Thyroid gland (tissue), 4 donors: ENCODE measurements at places on chromosomes 11 and 22. TPM values are rescaled to one million over a fixed set of nuclear protein-coding genes. Genes with fewer than 3 reads are reported as not detected.

The POTEH gene
- total RNA-seq: not detected

The RASSF10 gene
- 0.54 TPM for total RNA-seq

The NOX4 gene
- 2.3 TPM for total RNA-seq

The SLC37A2 gene
- total RNA-seq: 3.3 TPM

The CHKA gene
- 96.7 TPM for total RNA-seq

The TRIM48 gene
- not detected for total RNA-seq

The TLCD5 gene
- 13.6 TPM for total RNA-seq

The GPR83 gene
- total RNA-seq: 4.2 TPM

- peaks cover 7% of the 10 kb centered on the region for H3K36me3 ChIP-seq
- H3K4me3 ChIP-seq: no peak overlapping the region
- DNase-seq: no peak
- no peaks in the 10 kb centered on the region for H3K4me1 ChIP-seq
Measured at GRCh38 chr11:74608431-74608830, 16.0 kb downstream of the POLD3 start.

GRCh38 chr11:124656774-124657630 is 16.5 kb downstream of the SIAE start:
- H3K27ac ChIP-seq: no peak overlapping the region
- H3K36me3 ChIP-seq: peaks cover 4% of the 10 kb centered on the region
- no peak overlapping the region for H3K4me3 ChIP-seq

- H3K27ac ChIP-seq: no peak overlapping the region
- no peaks in the 10 kb centered on the region for H3K4me1 ChIP-seq
- DNase-seq: no peak
- peaks cover 4% of the 10 kb centered on the region for H3K36me3 ChIP-seq
Measured at GRCh38 chr22:35275580-35275979, 18.3 kb downstream of the HMGXB4 start.

GRCh38 chr11:78392854-78393253 is 24.8 kb downstream of the GAB2 start:
- no peaks in the 10 kb centered on the region for H3K36me3 ChIP-seq
- H3K4me1 ChIP-seq: no peaks in the 10 kb centered on the region
- H3K27me3 ChIP-seq: no peaks in the 10 kb centered on the region
- no peak overlapping the region for H3K4me3 ChIP-seq

- H3K4me1 ChIP-seq: no peaks in the 10 kb centered on the region
- H3K36me3 ChIP-seq: no peaks in the 10 kb centered on the region
- no peak overlapping the region for H3K4me3 ChIP-seq
- DNase-seq: no peak
Measured at GRCh38 chr11:10418950-10419310, 36.1 kb upstream of the AMPD3 start.

GRCh38 chr11:859394-860131 is 16.9 kb downstream of the TSPAN4 start:
- H3K36me3 ChIP-seq: peaks cover 3% of the 10 kb centered on the region
- no peaks in the 10 kb centered on the region for H3K27me3 ChIP-seq
- H3K4me3 ChIP-seq: no peak overlapping the region
- peak; percentile 81 for DNase-seq

DNA sequence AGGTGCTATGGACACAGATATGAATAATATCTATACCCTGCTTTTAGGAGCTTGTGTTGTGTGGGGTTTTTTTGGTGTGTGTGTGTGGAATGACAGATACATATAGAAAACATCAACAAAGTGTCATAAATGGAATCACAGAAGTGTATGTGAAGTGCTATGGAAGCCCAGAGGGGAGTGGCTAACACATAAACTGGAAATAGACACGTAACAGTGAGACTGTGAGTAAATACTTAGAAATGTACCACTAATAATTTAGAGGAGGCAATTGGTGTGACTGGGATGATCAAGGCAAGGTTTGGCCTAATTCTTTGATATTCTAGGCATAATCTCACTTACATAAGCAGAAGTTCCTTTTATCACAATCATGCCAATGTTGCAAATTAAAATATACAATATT is 169.3 kb upstream of the TENM4 start:
- no peaks in the 10 kb centered on the region for H3K4me1 ChIP-seq
- H3K27me3 ChIP-seq: no peaks in the 10 kb centered on the region
- DNase-seq: no peak

DNA sequence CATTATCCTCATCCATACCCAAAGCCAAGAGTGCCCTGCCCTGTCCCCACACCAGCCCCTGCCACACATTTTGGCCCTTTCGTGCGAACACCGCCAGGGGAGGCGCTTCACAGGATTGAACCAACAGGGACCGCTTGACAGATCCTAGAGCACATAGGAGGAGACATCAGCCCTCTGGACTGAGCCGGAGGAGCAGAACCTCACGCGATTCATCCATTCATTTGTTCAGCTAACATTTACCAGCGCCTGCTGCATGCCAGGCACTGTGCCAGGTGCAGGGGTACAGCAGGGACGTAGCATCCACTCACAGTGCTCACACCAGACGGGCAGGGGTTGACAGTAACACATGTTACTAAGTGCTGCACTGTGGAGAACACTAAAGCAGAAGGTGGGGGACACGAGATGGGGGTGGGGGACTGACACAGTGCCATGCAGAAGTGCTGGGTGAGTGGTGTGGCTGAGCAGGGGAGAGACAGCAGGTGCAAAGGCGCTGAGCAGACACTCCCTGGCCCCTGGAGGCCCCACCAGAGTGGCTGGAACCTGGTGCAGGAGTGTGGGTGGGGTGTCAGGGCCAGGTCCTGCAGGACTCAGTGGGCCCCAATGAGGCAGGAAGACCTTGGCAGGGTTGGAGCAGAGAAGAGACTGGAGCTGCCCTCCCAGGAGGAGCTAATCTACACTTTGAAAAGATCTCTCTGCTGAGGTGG is 3.4 kb downstream of the GNAZ start:
- H3K36me3 ChIP-seq: no peaks in the 10 kb centered on the region
- H3K4me1 ChIP-seq: peaks cover 13% of the 10 kb centered on the region
- H3K27me3 ChIP-seq: no peaks in the 10 kb centered on the region
- H3K4me3 ChIP-seq: no peak overlapping the region
- H3K27ac ChIP-seq: no peak overlapping the region

DNA sequence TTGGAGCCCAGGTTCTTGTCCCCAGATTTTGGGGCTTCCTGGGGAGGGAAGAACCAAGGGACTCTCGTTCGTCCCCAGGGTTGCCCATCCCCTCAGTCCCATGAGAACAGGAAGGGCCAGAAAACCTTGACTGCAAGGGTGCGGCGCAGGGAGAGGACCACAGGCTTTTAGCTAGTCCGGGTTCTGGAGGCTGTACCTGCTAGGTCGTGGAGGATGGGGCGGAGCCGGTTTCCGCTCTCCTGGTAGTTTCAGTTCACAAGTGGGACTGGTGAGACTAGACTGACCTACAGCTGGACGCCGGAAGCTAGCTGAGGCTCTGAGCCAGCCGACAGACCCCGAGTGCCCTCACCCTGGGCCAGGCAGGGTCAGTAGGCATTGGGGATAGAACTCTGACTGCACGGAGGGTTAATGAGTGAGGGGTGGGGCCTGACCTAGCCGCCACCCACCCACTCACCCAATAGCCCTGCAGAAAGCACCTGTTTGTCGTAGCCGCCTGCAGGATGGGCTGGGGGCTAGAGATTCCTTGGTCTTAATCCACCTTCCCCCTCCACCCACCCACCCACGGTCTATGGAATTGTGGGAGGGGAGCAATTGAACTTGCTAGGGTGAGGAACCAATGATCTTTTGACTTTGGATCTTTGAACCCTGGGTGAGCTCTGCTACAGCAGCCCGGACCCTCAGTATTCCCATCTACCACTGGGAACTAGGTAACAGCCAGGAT is 1.5 kb downstream of the MAFF start:
- no peaks in the 10 kb centered on the region for H3K36me3 ChIP-seq
- peak overlapping the region; percentile 100 for H3K27ac ChIP-seq
- DNase-seq: peak; percentile 87
- H3K4me1 ChIP-seq: peaks cover 25% of the 10 kb centered on the region
- no peaks in the 10 kb centered on the region for H3K27me3 ChIP-seq

GRCh38 chr11:46609386-46609785 is 7.6 kb downstream of the HARBI1 start:
- DNase-seq: no peak
- no peaks in the 10 kb centered on the region for H3K27me3 ChIP-seq
- no peak overlapping the region for H3K4me3 ChIP-seq
- no peaks in the 10 kb centered on the region for H3K36me3 ChIP-seq
- H3K4me1 ChIP-seq: no peaks in the 10 kb centered on the region
- H3K27ac ChIP-seq: no peak overlapping the region

- H3K36me3 ChIP-seq: no peaks in the 10 kb centered on the region
- no peak for DNase-seq
- no peaks in the 10 kb centered on the region for H3K27me3 ChIP-seq
- H3K27ac ChIP-seq: no peak overlapping the region
Measured at GRCh38 chr22:47174096-47174495, 411.6 kb downstream of the TBC1D22A start.

DNA sequence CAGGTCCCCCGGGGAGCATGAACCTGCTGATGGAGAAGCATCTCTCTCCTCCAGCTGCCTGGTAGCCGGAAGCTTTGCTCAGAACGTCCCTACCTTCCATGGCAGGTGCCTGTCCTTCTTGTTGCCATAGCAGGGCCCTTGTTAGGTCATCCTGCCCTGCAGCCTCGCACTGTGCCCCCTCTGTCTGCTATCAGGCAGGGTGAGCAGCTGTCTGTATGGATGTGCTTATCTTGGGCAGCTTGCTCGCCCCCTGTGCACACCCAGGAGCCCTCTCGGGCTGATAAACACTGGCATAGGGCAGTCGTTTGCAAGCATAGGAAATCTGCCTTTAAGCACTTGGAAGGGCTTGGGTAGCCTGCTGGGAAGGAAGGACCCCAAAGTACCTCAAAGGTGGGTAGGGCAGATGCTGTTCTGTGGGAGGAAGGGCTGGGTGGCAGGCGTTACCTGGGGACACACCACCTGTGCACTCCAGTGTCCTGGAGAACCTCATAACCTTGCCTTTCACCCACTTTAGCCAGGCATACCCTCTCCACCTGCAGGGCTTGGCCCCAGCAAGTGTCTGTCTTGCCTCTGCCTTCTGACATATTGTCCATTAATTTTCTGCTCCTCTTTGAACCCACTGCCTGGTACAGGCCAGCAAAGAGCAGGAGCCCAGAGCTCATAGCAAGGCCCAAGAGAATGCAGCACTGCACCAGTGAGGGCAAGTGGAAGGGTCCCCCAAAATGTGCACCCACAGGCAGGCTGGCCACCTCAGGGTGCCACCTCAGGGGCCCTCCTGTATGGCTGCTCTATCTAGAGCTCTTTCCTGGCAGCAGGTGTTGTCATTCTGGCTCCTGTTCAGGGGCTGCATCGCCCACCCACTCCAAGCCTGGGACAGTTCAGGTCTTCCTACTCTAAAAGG is 8.0 kb upstream of the COMT start:
- no peaks in the 10 kb centered on the region for H3K27me3 ChIP-seq
- no peak overlapping the region for H3K4me3 ChIP-seq
- no peak overlapping the region for H3K27ac ChIP-seq
- H3K36me3 ChIP-seq: no peaks in the 10 kb centered on the region

- no peak overlapping the region for H3K4me3 ChIP-seq
- no peaks in the 10 kb centered on the region for H3K27me3 ChIP-seq
- DNase-seq: no peak
- H3K4me1 ChIP-seq: peaks cover 6% of the 10 kb centered on the region
- H3K36me3 ChIP-seq: no peaks in the 10 kb centered on the region
- H3K27ac ChIP-seq: no peak overlapping the region
Measured at GRCh38 chr11:66858939-66859685, 2.2 kb downstream of the LRFN4 start.

DNA sequence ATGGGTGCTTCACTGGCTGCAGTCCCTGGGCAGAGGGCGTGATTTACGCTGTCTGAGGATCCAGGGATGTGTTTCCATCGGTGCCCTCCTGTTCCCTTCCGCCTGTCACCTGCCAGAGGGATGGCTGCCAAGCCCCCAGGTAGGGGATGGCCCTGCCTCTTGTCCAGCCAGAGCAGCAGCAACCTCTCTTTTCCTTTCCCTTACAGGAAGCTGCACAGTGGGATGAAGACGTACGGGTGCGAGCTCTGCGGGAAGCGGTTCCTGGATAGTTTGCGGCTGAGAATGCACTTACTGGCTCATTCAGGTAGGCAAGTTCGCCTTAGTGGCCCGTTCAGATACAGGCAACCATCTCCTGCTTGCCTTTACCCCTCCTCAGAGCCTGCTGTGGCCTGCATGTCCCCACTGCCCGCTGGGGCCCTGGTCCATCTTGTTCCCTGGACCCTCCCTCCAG is 96.6 kb downstream of the ZBTB16 start:
- H3K36me3 ChIP-seq: peaks cover 20% of the 10 kb centered on the region
- H3K4me3 ChIP-seq: no peak overlapping the region
- H3K27ac ChIP-seq: peak overlapping the region; percentile 100
- no peaks in the 10 kb centered on the region for H3K27me3 ChIP-seq

- no peak for DNase-seq
- H3K27me3 ChIP-seq: no peaks in the 10 kb centered on the region
- no peaks in the 10 kb centered on the region for H3K4me1 ChIP-seq
- H3K36me3 ChIP-seq: no peaks in the 10 kb centered on the region
- H3K27ac ChIP-seq: no peak overlapping the region
Measured at GRCh38 chr11:106133529-106133928, 56.1 kb downstream of the AASDHPPT start.

DNA sequence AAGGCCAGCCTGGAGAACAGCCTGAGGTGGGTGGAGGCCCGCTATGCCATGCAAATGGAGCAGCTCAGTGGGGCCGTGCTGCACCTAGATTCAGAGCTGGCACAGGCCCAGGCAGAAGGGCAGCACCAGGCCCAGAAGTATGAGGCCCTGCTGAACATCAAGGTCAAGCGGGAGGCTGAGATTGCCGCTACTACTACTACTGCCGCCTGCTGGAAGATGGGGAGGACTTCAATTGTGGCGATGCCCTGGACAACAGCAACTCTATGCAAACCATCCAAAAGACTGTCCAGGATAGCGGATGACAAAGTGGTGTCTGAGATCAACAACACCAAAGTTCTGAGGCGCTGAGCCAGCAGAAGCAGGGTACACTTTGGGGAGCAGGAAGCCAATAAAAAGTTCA is 3.1 kb upstream of the TMEM218 start:
- H3K27ac ChIP-seq: no peak overlapping the region
- no peaks in the 10 kb centered on the region for H3K27me3 ChIP-seq
- no peak overlapping the region for H3K4me3 ChIP-seq
- H3K4me1 ChIP-seq: peaks cover 5% of the 10 kb centered on the region
- no peak for DNase-seq

GRCh38 chr11:77309401-77310085 is 8.1 kb upstream of the GDPD4 start:
- no peaks in the 10 kb centered on the region for H3K27me3 ChIP-seq
- no peak overlapping the region for H3K27ac ChIP-seq
- no peaks in the 10 kb centered on the region for H3K36me3 ChIP-seq
- DNase-seq: no peak

- H3K27me3 ChIP-seq: no peaks in the 10 kb centered on the region
- no peaks in the 10 kb centered on the region for H3K36me3 ChIP-seq
- H3K4me3 ChIP-seq: no peak overlapping the region
- no peak for DNase-seq
- H3K4me1 ChIP-seq: no peaks in the 10 kb centered on the region
Measured at GRCh38 chr11:128741916-128742315, 48.0 kb downstream of the FLI1 start.
